ENCODE measurements at places on chromosomes 11 and 22.

- DNase-seq, result peak; percentile 75
Measured at GRCh38 chr11:66222358-66223149, 45.9 kb upstream of the RAB1B start.

GRCh38 chr11:71371674-71372069 is 76.5 kb downstream of the DHCR7 start:
- no peak for DNase-seq

DNA sequence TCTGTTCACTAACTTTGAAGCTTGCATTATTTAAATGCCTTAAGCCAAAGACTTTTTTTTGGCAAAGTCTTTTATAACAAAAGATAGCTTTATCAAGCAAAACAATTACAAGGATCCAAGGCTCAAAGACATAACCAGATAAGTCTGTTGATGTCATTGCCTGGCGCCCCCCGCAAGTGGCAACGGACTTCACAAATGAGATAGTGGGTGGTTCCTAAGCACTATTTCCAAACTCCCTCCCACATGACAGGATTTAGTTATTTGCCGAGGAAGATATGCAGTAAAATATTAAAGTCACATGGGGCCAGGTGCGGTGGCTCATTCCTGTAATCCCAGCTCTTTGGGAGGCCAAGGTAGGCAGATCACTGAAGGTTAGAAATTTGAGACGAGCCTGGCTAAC is 194.2 kb upstream of the DDI1 start:
- DNase-seq, result no peak

- DNase-seq, result no peak
Measured at GRCh38 chr11:472816-473215, 22.7 kb downstream of the PTDSS2 start.

- DNase-seq, result no peak
Measured at GRCh38 chr11:125346179-125346530, 149.9 kb downstream of the FEZ1 start.

DNA sequence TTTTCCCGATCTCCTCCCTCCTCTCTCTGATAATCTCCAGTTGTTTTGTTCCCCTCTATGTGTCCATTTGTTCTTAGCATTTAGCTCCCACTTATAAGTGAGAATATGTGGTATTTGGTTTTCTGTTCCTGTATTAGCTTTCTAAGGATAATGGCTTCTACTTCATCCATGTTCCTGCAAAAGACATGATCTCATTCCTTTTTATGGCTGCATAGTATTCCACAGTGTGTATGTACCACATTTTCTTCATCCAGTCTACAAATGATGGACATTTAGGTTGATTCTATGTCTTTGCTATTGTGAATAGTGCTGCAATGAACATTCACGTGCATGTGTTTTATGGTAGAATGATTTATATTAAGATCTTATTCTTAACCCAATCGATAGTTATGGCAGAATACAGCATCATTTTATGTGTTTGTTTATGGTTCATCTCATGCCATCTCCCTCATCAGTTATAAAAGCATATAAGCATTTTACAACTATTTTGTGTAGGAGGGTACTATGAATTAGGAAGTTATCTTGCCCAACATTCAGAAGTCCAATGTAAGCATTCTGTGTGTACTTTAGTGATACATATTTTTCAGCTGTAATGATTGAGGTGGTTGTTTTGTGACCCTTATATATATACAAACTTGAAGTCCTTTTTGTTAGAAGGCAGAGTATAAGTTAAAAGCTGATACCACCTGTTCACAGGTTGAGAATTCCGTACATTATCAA is 3.2 kb downstream of the MS4A3 start:
- DNase-seq, result no peak

- no peak for DNase-seq
Measured at GRCh38 chr11:125215976-125216375, 51.4 kb downstream of the PKNOX2 start.

GRCh38 chr11:11119917-11120316 is 233.1 kb downstream of the CSNK2A3 start:
- no peak for DNase-seq

DNA sequence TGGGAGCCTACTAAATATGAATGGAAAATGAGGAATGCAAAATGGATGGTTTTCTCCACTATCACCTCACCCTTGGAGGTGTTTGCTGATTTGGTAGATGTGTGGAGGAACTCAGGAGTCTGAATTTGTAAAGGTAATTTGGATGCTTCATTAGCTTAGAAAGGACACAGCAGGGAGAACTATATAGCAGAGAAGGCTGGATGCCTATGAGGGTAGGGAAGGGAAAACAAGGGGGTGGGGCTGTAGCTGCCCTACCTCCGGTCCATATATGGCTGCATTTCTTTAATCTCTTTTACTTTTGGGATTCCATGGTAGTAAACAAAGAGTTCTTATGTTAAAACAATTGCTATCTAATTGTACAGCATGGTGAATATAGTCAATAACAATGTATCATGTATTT is 4.8 kb upstream of the EHF start:
- DNase-seq, result no peak

GRCh38 chr22:50620593-50621355 is 7.2 kb downstream of the ARSA start:
- no peak for DNase-seq

DNA sequence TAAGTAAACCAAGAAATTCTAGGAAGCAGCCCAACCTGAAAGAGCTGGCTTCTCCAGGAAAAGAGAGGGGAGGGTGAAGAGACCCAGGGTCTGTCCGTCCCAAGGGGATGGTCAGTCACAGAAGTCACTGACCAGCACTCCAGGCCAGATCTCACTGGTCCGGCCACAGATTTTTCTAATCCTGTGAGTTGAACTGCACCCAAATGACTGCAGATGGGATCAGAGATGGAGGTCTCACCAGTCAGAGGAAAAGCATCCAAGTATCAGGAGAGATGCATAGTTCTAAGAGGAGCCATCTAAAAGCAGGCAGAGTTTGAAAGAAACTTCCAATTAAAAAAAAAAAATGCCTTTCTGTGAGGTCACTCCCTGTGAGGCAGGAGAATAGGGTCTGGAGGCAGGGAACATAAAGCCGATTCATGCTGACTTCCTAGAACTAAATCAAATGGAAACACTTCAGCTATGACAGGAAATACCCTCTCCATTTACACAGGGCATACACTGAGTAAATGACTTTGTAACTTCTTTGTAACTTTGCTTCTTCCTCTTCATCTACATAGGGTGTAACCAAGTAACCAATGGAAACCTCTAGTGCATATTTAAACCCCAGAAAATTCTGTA is 144.5 kb downstream of the CCDC34 start:
- DNase-seq, result peak; percentile 93

DNA sequence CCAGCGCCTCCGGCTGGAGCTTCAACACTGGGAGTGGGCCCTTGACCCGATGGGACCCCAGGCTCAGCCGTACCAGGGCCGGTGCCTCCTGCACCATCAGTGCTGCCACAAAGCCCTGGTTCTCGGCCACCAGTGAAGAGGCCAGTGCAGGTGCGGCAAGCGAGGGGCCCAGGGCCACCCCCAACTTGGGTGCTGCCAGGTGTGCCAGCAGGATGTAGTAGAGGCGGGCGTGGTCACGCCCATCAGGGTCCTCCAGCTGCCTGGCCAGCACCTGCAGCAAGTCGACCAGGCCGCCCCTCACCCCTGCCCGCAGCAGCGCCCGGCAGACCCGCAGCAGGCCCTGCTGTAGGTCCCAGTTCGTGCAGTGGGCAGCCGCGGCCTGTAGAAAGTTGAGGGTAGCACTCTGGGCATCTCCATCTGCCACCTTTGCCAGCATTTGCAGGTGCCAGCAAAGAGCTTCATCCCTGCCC is 2.3 kb downstream of the AP5B1 start:
- DNase-seq, result no peak

GRCh38 chr22:27580311-27580897 is 221.2 kb downstream of the MN1 start:
- no peak for DNase-seq

DNA sequence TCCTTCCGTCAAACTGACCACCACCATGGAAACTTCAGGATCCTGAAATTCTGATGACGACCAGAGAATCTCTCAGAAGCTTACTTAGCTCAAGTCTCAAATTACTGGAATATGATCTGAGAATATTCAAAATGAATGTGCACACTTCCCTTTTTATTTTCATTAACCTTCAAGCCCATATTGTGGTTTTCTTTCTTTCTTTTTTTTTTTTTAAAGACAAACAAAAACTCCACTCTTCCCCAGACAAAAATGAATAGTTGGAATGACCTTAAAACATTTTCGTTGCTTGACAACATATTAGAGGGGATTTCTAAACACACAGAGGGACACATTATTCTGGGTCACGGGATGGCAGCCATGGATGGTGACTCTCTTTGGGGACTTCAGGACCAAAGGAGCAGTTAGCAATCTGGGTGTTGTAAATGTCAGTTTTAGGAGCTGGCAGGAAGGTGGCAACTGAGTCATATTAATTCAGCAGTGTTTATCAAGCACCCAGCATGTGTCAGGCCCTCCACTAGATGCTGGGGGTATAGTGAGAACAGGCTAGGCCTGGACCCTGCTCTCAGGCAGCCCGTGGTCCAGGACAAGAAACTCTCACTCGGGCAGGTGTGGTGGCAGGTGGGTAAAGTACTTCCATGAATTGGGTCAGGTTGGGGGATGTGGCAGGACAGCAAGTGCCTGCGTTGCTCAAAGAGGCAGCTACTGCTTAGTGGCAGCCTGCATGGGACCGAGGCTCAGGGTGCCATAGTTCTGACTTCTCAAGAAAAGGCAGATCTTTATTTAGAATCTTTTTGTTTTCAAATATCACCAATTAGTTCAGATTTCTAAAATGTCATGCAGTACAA is 126.1 kb downstream of the HIPK3 start:
- no peak for DNase-seq

- no peak for DNase-seq
Measured at GRCh38 chr22:31449506-31449905, 40.1 kb downstream of the EIF4ENIF1 start.
